Activated CD4-positive, alpha-beta T cell treated with anti-CD3 and anti-CD28 coated beads for 1 hour (primary cell): ENCODE measurements at places on chromosomes 3 and 15.

- DNase-seq = no peak
Observed at GRCh38 chr3:150699068-150699639, 4.6 kb downstream of the ERICH6 start.

- DNase-seq = no peak
Observed at GRCh38 chr3:24069045-24069444, 124.0 kb downstream of the NR1D2 start.

GRCh38 chr15:63553388-63553791, 43.8 kb upstream of the FBXL22 start:
- no peak for DNase-seq

DNA sequence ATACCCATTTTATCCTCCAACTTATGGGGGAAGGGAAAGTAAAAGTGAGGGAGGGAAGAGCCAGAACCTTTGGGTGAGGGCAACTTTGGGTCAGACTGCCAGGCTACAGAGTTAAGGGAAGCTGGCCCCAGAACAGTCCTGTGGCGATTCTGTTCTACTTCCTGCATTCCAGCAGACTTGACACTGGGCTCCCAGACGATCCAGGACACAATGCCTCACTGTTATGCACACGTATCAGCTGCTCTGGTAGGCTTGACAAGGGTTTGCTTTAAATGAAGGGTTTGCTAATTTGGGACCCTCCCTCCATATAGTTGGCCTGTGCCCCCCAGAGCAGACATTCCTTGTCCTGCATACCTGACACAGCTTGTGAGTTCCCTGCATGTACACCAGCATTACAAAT, 10.7 kb downstream of the GORASP1 start:
- no peak for DNase-seq

DNA sequence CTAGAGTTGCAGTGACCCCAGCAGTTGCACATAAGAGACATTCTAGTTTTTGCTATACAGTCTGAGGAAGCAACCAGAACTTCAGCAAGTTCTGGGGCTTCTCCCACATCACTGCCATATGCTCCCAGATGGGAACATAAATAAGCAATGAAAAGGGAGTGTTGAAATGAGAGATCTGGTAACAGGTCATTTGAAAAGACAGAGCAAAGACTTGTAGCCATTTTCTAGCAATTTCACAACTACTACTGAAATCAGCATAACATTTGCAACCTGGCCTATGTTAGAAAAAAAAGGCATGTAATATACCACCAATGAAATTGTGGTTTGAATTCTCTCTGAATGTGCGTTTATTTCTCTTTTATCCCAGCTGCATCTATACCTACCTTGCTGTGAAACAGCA, 57.5 kb downstream of the NUDT16 start:
- DNase-seq = no peak

DNA sequence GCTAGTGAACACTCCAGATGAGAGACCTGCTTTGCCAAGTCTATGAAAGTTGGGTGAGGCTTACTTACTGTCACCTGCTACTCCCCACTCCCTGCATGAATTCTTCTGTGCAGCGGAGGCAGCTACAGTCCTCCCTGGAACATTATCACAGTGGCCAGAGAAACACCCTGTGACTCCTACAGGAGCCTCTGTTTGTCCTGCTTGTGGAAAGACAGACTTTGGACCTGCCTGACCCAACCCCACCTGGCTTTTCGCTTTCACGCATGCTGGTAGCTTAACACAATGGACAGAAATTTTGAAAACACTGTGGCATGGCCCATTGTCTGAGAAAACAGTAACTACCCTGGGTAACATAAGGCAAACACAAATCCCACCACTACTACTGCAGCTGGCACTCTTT, 1565.5 kb upstream of the CADM2 start:
- DNase-seq = no peak
